Suprapubic skin (tissue), 4 donors: ENCODE measurements at places on chromosomes 6 and 20. TPM values are rescaled to one million over a fixed set of nuclear protein-coding genes. Genes with fewer than 3 reads are reported as not detected.

SRPK1 gene
- total RNA-seq = 97.9 TPM

ARFGEF3 gene
- 12.1 TPM for total RNA-seq

PNLDC1 gene
- 4.4 TPM for total RNA-seq

DNA sequence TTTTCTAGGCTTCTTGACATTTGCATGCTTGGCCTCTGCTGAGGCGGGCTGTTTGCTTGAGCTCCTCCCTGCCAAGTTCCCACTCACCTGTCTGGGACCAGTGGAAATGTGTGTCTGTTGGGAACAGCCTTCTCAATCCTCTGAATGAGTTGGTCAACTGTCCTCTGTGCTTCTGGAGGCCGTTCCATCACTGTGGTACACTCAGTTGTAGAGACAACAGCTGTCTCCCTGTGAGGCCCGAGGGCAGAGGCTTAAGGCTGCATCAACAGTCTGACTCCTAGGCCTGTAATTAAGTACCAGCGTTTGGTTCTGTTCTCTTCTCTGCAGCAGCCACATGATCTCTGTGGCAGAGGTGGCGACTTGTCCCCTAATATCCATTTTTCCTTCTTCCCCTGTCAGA, 110.9 kb downstream of the CDC5L start:
- H3K36me3 ChIP-seq = no peaks in the 10 kb centered on the region
- H3K4me3 ChIP-seq = no peak overlapping the region
- DNase-seq = no peak

DNA sequence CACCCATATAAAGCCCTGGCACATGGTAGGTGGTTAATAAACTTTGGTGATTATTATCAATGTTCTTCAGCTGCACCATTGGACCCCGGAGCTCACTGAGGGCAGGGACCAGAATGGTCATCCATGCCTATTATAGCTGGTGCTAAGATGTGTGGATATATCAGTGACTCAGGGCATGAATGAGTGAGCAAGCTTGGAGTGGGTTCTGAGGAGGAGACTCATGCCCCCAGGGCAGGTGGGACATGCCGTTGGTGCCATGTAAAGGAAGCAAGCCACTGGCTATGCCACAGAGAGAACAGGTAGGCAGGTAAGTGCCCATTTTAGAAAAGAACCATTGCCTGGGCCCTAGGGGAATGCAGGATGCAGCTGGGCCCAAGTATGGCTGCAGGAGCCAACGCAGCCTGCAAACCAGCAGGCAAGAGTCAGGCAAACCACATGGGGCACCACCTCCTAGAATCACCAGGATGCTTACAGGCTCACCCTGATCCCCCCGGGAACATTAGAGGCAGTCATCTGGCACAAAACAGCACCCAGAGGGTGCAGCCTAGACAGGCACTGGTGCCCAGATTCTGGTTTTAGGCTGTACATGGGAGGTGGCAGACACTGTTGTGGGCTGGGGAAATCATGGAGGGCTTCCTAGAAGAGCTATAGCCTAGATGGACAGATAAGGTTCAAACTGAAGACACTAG, 23.5 kb downstream of the PLAGL2 start:
- H3K4me3 ChIP-seq = no peak overlapping the region
- DNase-seq = peak; percentile 30
- no peaks in the 10 kb centered on the region for H3K36me3 ChIP-seq
- H3K4me1 ChIP-seq = peaks cover 4% of the 10 kb centered on the region
- H3K27me3 ChIP-seq = no peaks in the 10 kb centered on the region

DNA sequence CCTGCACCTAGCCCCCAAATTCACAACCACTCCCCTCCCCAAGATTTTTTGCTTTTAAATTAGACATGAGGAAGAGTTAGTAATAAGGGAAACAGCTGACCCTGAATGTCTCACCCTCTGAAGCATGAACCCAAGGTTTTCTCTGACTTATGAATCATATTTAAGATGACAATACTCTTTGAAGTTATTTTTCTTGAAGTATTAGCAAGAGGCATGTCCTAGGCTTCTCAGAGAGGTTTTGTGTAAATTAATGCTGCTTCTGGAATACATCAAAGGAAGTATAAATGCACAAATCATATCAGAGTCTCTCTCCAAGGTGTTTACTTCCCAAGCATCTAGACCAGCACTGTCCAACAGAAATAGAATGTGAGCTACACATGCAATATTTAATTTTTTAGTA, 408.1 kb upstream of the MARCKS start:
- H3K27me3 ChIP-seq = no peaks in the 10 kb centered on the region
- peaks cover 4% of the 10 kb centered on the region for H3K4me1 ChIP-seq
- no peak overlapping the region for H3K4me3 ChIP-seq
- DNase-seq = no peak
- no peak overlapping the region for H3K27ac ChIP-seq
- no peaks in the 10 kb centered on the region for H3K36me3 ChIP-seq

- H3K27ac ChIP-seq = no peak overlapping the region
- no peak overlapping the region for H3K4me3 ChIP-seq
- no peak for DNase-seq
- no peaks in the 10 kb centered on the region for H3K27me3 ChIP-seq
Measured at GRCh38 chr6:127225497-127225896, 41.2 kb upstream of the RNF146 start.

GRCh38 chr20:2942439-2942838, 69.2 kb downstream of the PTPRA start:
- no peak overlapping the region for H3K4me3 ChIP-seq
- no peak overlapping the region for H3K27ac ChIP-seq
- peaks cover 7% of the 10 kb centered on the region for H3K4me1 ChIP-seq
- peaks cover 2% of the 10 kb centered on the region for H3K36me3 ChIP-seq
- no peaks in the 10 kb centered on the region for H3K27me3 ChIP-seq

DNA sequence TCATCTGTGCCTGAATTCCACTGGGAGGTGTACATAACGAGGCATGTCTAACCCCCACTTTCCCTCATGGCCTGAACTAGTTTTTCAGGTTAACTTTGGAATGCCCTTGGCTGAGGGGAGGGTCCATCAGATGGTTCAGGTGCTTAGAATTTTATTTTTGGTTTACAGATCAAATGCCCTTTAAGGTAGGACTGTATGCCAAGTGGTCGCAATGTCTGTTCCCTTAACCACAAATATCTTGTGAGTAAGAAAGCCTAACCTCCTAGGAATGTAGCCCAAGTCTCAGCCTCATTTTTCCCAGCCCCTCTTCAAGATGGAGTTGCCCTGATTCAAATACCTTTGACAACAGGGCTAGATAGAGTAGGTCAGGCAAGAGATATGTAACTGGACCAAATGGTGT, 78.4 kb downstream of the RNASET2 start:
- no peak for DNase-seq
- H3K27ac ChIP-seq = no peak overlapping the region
- H3K27me3 ChIP-seq = no peaks in the 10 kb centered on the region
- no peaks in the 10 kb centered on the region for H3K36me3 ChIP-seq
- H3K4me1 ChIP-seq = no peaks in the 10 kb centered on the region

DNA sequence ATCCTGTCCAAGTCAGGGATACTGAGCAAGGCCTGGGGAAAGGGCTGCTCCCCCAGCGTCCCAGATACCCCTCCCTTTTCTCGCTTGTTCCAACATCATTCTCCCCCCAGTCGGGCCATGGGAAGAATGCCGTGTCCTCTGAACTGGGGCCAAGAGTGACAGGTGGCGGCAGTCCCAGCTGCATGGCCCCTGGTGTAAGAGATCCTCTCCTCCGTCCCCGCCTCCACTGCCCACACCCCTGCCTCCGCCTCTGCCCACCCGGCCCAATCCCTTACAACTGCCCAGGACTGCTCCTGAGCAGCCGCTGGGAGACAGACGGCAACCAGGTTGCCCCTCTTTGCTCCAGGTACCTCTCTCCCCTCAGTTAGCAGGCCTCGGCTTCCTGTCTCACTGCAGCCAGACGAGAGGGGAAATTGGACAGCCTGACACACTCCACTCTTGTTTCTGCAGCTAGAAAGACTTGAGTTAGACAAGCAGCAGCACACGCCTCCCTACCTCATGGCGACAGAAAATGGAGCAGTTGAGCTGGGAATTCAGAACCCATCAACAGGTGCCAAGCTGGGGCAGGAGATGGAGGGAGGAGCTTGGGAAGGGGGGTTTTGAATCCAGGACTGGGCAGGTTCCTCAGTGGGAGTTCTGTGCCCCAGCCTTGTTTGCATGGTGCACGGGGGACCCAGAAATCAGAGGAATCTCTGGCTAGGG, at the start of gene MYLK2:
Gene MYLK2, plus strand, starts transcription at position 274 of the 702 bp plus-strand sequence. Its CDS starts 225 bp downstream, at position 499.
- no peak within 1 kb of the TSS for H3K4me3 ChIP-seq
- no peaks in the 10 kb centered on the region for H3K36me3 ChIP-seq
- no peaks in the 10 kb centered on the region for H3K27me3 ChIP-seq
- no peak for DNase-seq
